ENCODE measurements at places on chromosomes 16 and 17. TPM values are rescaled to one million over a fixed set of nuclear protein-coding genes. Genes with fewer than 3 reads are reported as not detected.

VWA3A gene
- not detected for total RNA-seq

BMERB1 gene
- 12.5 TPM for total RNA-seq

CDK12 gene
- 15.5 TPM for total RNA-seq

TGFB1I1 gene
- 12.8 TPM for total RNA-seq

ARHGDIG gene
- not detected for total RNA-seq

MGAT5B gene
- total RNA-seq, result 5.3 TPM

CLEC3A gene
- total RNA-seq, result 10.9 TPM

ACSM3 gene
- 1.6 TPM for total RNA-seq

OR2C1 gene
- not detected for total RNA-seq

DNA sequence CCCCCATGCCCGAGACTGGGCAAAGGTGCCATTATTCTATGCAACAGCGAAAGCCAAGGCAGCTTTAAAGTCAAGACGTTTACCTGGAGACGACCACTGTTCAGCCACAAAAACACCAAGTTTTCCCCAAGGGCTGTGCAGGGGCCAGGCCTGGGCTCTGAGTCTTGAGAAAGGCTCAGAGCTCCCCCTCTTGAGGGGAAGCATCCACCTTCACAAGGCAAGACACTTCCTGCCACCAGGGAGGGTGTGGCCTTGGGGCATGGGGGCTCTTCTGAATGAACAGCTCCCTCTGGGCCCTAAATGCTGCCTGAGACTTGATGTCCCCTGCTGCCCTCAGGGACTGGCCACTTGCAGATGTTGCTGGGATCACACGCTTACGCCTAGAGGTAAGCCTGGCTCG lies 26.5 kb downstream of the PDIA2 start:
- DNase-seq, result no peak

DNA sequence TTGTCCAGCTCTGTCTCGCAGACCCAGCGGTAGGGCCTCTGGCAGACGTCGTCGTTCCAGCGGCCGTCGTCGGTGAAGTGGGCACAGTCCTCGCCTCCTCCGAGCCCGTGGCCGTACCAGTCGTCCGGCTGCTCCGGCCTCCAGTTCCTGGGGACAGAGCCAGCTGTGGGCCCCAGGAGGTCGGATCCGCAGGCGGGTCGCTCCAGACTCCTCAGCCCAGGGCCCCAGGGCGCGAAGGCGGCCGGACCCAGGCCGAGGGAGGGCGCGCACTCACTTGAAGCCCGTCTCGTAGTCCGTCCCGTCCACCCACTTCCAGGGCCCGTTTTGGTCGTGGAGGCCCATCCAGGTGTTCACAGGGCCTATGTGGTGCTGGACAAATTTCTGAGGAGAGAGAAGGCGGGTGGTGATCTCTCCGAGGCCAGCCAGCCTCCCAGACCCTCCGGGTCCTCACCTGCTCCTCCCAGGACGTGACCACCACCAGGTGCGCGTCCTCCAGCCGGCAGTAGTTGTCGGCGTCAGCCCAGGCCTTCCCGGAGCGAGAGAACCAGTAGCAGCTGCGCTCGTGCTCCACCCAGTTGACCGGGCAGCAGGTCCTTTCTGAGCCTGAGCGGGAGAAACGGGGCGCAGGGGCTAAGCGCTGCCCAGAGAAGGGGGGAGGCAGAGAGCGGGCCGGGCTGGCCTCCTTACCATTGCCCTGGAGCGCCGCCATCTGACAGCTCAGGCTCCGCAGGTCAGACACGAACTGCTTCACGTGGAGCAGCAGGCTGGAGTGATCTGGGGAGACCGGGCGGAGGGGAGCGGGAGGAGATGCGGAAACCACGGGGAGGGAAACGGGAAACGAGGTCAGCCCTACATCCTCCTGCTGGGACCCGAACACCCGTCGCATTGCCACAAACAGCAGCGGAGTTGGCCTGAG lies 5.2 kb downstream of the ASGR1 start:
- no peak for DNase-seq

DNA sequence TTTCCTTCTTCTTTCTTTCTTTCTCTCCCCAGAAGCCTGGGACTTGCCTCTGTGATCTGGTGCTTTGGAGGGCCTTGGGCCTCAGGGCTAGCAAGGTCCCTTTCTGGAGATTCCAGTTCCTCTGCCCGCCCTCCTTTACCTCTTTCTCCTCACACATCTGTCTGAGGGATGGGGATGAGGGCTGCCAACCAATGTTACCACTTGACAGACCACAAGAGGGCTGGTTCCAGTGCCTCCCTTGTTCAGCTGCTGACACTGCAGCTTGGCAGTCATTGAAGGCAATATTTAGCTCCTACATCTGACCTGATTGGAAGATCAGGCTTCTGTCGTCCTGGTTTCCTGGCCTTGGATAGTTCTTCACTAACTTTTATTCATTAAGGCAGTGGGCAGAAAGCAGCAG lies 3.6 kb upstream of the ZNF652 start:
- DNase-seq, result peak; percentile 65

GRCh38 chr17:5588584-5588983 lies 4.3 kb upstream of the NLRP1 start:
- DNase-seq, result no peak

- DNase-seq, result no peak
These were observed 147.3 kb downstream of the PCTP start for GRCh38 chr17:55898195-55898594.

- no peak for DNase-seq
These were observed 14.1 kb upstream of the MRTFB start for GRCh38 chr16:14056970-14057369.

DNA sequence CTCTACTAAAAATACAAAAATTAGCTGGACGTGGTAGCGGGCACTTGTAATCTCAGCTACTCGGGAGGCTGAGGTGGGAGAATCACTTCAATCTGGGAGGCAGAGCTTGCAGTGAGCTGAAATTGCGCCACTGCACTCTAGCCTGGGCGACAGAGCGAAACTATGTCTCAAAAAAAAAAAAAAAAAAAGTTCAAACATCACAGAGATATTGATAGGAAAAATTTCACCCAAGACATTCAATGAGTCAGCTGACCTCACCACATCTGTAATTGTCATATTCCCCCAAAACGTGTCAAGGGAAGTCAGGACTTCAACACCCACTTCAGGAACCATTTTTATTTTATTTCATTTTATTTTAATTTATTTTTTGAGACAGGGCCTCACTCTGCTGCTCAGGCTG lies 8.0 kb upstream of the PRSS27 start:
- no peak for DNase-seq
